ENCODE measurements at places on chromosomes 5 and 9.

- no peak for DNase-seq
Measured at GRCh38 chr5:124738681-124739633, 7.5 kb downstream of the ZNF608 start.

GRCh38 chr5:106368021-106368420, 1302.7 kb downstream of the EFNA5 start:
- no peak for DNase-seq

- peak; percentile 26 for DNase-seq
Measured at GRCh38 chr5:14676320-14676719, 11.8 kb downstream of the OTULIN start.

- no peak for DNase-seq
Measured at GRCh38 chr9:27423915-27424710, 100.0 kb upstream of the IFNK start.

DNA sequence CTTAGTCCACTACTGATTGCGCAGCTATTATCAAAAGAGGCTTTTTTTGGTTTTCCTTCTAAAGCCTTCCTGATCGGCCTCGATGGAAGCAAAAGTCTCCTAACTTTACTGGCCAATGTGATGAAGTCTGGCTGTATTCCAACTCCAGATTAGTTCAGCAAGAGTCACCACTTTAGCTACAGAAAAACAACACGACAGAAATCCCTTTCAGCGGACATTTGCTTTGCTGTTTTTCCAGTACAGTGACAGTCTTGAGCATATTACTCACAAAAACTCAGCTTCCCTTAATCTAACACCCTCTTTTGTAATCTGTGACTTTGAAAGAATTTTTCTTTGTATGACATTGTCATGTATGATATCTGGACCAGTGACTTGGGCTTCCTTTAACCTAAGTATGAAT, 95.7 kb downstream of the HOMER1 start:
- no peak for DNase-seq

DNA sequence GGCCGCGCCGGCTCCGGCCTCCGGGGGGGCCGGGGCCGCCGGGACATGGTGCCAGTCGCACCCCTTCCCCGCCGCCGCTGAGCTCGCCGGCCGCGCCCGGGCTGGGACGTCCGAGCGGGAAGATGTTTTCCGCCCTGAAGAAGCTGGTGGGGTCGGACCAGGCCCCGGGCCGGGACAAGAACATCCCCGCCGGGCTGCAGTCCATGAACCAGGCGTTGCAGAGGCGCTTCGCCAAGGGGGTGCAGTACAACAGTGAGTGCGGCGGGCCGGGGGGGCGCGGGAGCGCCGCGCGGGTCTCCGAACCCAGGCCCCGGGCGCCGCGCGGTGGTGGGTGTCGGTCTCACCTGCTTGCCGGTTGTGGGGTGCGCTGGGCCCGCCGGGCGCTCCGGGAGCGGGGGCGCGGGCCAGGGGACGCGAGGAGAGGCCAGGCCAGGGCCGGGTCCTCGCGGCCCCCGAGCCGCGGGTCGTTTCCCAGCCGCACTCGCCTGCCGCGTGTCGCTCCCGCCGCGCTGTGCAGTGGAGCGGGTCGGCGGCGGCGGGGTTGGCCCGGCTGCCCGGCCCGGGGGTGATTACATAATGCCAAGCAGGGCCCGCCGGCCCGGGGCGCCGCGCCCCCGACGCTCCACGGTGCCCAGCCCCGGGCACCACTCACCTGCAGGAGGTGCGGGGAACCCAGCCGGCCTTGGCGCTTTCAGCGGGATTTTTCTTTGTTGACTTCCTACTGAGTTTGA, 492 bp downstream of the RABL6 start:
- peak; percentile 56 for DNase-seq

DNA sequence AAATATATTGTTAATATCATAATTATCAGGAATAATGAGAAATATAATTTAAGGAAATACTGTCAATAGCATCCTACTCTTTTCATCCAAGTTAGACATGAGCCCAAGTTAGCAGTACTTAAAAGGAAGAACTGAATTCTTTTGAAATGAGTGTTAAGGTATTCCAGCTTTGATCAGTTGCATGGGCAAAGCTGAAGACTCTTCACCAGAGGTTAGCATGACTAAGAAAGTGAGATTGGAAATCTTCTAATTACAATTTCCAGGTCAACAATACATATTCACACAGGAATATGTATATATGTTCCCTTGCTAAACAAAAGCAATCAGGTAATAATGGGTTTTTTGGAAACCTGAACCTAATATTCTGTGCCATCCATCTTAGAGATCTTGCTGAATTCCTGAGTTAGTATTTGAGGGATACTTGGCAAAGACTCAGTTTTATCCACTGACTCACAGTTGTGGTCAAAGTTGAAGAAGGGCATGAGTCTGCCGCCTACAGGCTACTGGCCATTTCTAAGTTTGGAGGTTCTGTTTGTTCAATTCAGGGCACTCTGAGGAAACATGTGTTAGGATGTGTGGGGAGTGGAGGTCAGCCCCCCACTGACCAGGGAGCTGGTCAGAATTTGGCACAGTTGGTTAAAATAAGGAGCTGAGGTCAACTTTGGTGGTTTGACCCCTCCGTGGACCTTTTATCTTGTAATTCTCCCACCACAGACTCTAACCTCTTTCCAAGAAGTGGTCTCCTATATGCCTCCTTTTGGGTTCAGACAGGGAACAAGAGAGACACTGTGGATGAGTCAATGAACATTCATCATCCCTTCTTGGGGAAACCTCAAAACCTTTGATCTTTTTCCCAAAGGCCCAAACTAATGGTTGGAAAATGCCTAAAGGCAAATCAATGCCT, 118.3 kb downstream of the PIK3R1 start:
- DNase-seq: no peak

DNA sequence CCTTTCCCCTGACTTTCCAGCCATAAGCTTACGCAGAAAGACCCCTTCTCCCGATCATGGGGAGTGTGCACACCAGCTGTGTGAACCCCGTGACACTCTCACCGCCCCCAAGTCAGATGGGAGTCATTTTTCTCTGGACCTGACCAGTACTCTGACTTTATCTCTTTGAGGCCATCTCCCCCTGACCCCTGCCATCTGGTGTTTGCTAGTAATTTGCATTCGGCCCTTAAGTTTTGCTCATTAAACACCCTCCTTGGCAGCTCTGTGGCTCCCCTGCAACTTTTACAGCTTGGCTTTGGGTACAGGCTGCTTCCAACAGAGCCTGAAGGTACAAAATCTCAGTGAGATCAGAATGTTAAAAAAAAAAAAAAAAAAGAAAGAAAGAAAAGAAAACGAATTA, 43.9 kb downstream of the PDZD2 start:
- DNase-seq: no peak

GRCh38 chr5:119740225-119740624, 110.9 kb downstream of the FAM170A start:
- DNase-seq: no peak

- peak; percentile 52 for DNase-seq
Measured at GRCh38 chr5:179623906-179624741, 653 bp upstream of the HNRNPH1 start.

GRCh38 chr9:36855448-36856315, 178.4 kb downstream of the PAX5 start:
- peak; percentile 38 for DNase-seq

DNA sequence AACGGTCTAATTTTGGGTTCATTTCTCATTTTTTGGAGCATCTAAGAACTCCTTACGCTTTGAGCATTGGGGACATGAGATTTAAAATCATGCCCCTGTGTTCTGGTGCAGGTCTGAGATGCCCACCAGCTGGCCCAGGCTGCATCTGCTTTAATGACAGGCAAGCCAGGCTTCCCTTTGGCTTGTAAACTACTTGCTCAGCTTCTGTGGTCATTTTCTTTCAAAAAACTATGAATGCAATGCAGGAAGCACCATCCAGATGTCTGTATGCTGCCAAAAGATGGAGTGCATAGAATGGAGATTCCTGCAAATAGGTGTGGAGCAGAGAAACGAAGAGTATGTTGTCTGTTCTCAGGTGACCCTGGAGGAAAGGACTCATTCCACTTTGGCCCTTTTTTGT, 399.9 kb upstream of the ADAMTSL1 start:
- no peak for DNase-seq

- no peak for DNase-seq
Measured at GRCh38 chr5:96149546-96149945, 187.9 kb upstream of the ELL2 start.

DNA sequence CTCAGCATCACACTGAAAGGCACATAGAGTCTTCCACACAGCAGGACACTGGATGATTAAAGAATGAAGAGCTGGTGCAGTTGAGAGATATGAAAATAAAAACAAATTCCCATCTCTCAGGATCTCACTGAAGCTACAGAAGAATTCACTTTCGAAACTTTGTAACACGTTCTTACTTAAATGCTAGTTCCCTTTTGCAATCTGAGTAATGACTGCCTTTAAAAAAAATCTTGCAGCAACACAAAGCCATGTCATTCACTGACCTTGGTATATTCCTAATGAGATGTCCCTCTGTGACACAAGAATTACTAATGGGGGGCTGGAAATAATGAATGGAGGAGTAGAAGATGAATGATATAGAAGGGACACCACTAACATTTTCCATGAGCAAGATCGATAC, 201.8 kb downstream of the GLIS3 start:
- no peak for DNase-seq

GRCh38 chr5:171806976-171807747, 21.5 kb downstream of the SMIM23 start:
- DNase-seq: no peak

- DNase-seq: no peak
Measured at GRCh38 chr9:18007621-18008020, 428.8 kb downstream of the SH3GL2 start.

- DNase-seq: no peak
Measured at GRCh38 chr5:125186911-125187375, 440.5 kb upstream of the ZNF608 start.

GRCh38 chr5:57581222-57581621, 98.6 kb upstream of the ACTBL2 start:
- no peak for DNase-seq

DNA sequence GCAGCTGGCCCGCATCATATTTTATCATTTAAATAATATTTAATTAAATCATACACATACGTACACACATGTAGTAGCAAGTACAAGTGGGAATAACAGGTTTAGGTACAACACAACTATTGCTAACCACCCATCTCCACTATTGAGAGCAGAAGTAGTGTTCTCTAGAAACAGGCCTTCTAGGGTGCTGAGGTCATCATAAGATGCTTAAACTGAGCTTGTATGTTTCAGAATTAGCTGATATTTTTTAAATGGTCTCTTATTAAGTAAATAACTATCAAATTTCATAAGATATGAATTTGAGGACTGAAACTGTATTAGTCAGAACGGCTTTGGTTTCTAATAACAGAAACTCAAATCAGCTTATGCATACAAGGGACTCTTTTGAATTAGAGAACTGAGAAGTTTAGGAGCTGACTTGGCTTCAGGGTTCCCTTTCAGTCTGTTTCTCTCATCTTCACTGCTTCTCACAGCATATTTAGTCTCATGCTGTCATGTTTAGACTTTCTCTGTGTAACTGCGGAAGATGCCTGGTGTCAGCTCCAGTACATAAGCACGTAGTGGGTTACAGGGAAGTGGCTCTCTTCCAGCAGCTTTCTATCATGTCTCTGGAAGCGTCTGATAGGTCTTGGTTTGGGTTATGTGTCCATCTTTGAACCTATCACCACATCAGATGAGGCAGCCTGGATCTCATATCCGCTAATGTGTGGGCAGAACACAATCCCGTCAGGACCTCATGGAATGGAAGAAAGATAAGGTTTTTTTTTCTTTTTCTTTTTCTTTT, 25.0 kb upstream of the OCLN start:
- no peak for DNase-seq

- no peak for DNase-seq
Measured at GRCh38 chr5:156826150-156826549, 23.9 kb upstream of the PPP1R2B start.
